GDM1 (cell line): ENCODE measurements at places on chromosomes 2 and 18.

DNA sequence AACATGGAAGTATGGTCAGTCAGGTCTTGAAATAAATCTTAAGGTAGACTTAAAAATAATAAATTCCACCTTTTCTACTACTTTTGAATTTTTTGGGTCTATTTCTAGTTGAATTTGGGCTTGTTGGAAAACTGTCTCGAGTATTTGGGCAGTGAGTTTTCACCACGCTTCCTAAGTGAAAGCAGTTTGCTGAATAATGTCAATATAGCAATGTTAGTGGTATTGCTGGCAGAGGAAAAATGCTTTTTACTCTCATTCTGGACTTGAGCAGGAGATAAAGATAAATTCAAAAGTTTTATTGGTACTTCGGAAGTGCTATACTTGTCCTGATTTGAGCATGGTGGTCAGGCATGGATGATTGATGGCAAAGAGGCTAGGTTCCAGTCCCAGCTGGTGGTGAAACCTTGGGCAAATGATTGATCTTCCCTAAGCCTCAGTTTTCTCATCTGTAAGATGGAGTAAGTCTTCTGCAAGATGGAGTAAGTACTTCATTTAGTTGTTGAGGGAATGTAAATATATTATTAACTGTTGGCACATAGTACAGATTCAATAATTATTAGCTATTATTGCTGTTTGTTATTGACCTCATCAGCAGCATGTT is 503.5 kb upstream of the ZEB2 start:
- DNase-seq = no peak

GRCh38 chr2:7392076-7392787 is 475.0 kb downstream of the RNF144A start:
- DNase-seq = no peak

DNA sequence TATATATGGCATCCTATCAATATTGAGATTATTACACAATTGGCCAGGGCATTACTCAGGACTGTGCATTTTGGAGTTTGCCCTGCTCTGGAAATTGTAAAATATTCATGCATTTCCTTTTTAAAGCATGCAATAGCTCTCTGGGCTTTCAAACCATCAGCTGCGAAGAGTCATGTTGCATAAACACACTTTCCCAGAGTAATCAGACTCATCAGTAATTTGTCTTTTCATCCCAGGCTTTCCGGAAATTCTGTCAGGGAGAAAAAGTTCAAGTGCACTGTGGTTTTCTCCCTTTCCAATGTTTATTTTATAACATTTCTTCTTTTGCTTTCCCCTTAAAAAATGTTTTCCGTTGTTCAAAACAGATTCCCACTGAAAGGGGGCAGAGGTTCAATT is 38.9 kb upstream of the FHL2 start:
- no peak for DNase-seq

DNA sequence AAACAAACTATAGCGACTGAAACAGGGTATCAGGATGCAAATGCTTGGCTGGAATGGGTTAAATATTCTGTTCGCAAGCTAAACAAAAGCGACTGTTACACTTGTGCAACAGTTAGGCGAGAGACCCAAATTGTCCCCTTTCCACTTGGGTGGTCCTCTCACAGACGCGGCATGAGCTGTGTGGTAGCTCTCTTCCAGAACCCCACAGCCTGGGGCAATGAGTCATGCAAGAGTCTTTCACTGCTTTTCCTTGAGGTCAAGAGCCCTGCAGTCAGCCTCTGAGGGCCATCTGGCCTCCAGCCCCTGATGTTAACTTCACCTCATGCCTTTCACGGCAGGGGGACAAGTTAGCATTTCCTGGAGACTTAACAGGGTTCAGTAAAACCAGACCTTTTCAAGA is 25.7 kb downstream of the SULT1C4 start:
- DNase-seq = no peak

DNA sequence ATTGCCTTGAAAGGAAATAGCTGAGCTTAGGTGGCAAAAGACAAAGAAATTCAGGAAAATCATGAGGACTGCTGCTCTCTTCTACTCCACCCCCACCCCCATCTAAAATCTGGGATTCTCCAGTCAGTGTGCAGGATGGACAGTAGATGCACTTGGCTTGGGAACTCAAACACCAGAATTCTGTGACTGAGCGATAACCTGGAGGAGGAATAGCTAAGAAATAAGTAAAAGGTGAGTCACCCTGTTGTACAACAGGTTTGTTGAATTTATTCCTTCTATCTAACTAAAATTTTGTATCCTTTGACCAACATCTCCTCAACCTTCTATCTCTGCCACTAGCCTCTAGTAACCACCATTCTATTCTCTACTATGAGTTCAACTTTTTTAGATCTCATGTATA is 1029.9 kb upstream of the ACVR2A start:
- no peak for DNase-seq

GRCh38 chr2:167640096-167640495 is 607.3 kb downstream of the STK39 start:
- DNase-seq = no peak

- DNase-seq = no peak
Observed at GRCh38 chr2:191740016-191740419, 62.1 kb downstream of the NABP1 start.

GRCh38 chr18:448116-448790 is 52.2 kb downstream of the COLEC12 start:
- DNase-seq = no peak

- DNase-seq = no peak
Observed at GRCh38 chr2:212423089-212423488, 115.5 kb downstream of the ERBB4 start.

- no peak for DNase-seq
Observed at GRCh38 chr2:222307143-222307756, 8.5 kb upstream of the PAX3 start.

DNA sequence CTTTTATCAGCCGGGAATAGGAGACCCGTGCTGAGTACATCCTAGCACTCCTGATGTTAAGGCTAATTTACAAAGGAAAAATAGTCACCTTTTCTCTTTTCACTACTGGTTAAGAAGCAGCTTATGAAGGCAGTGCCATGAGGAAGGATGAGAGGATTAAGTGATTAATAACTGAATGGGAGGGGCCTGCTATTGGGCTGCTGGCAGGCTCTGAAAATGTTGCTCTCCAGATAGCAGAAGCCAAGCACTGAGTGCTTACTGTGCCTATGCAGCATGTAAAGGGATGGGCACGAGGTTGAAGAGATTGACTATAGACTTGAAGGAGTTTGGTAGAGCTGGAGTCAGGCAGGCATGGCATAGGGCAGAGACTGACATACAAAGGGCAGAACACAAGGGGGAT is 282.4 kb upstream of the THSD7B start:
- DNase-seq = no peak

- DNase-seq = no peak
Observed at GRCh38 chr18:35827275-35827902, 145.1 kb upstream of the RMP24 start.

DNA sequence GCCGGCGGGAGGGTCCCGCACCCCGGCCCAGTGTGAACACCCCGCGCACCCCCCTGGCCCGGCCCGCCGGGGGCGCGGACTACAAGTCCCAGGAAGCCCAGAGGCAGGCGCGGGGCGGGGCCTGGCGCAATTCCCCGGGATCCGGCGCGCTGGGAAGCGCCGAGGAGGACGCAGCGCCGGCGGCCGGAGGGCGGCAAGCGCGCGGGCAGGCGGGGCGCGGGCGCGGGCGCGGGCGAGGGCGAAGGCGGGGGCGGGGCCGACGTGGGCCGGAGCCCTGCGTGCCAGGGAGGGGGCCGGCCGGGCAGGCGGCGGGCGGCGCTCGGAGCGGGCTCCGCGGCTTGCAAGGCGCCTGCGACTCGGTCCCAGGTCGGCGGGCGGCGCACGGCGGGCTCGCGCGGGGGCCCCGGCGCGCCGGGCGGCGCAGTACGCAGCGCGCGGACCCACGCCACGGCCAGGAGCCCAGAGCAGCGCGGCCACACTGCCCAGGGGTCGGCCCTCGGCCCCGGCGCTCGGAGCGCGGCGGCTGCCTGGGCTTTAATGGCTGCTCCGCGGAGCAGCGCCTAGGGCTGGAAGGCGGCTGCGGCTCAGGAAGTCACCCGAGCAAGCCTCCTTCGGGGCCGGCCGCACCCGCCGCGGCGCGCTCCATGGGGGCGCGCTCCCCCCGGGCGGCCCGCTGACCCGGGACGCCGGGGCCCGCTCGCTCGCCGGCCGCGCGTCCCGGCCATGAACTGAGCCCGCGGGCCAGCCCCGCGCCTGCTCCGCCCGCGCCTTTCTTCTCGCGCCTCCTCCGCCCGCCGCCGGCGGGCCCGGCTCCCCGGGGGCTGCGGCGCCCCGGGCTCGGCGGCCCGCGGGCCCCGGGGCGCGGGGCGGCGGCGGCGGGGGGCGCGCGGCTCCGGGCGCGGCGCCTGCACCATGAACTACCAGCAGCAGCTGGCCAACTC is at the start of gene AGAP1:
Gene AGAP1, plus strand, starts transcription at position 269 of the 941 bp plus-strand sequence.
- DNase-seq = no peak

DNA sequence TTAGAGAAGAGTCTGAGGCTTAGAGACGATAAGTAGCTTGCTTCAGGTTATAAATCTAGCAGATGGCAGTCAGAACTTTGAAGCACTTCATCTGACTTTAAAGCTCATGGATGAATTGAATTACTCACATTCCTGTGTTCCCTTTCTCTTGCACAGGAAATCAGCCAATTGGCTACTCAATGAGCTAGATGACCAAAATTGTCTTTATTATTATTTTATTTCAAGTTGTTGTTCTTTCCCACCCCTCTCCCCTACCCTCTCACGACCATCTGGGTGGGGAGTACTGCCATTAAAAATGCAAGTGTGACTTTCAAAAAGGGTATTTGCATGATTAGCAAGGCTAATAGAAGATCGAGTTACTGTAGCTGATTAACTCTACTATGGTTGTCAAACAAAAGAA is 491.1 kb downstream of the NR4A2 start:
- no peak for DNase-seq

DNA sequence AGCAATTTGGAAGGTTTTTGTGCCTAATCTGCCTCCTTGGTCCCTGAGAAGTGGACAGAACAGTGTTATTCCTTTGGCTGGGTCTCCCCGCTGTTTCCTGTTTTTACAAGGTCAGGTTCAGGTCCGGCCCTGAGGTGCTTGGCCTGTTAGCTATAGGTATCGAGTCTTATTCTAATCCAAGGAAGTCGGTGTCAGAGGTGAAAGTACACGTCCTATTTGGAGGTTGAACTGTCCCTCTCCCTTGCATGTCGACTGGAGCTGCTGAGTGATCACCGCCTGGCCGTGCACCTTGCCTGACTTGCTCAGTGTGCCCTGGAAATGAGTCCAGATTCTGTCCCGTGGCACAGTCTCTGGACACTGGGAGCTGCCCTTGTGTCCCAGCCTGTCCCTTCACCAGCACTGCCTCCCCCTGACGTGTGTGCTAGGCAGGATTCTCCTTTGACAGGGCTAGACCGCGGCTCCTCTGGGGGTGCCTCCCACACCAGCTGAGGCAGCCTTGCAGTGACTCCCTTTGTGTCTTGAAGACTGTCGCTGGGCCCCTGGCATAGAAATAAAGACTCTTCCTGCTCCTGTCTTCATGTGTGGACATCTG is 65.7 kb upstream of the RBM44 start:
- no peak for DNase-seq

DNA sequence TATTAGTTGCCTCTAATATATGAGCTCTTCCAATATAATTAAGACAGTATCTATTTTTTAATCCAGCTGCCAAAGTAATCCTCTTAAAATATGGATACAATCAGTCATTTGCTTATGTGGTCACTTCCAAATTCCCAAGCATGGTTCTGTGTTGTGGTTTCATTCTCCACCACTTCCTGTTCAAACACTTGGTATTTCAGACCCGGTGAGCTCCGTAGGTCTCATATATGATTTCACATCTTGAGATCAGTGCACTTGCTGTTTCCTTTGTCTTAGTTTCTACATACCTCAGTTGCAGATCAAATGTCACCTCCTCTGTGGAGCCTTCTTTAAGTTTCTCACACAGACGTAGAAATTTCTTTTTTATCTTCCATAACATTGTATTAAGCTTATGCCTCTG is 254.2 kb downstream of the KCNS3 start:
- DNase-seq = no peak

DNA sequence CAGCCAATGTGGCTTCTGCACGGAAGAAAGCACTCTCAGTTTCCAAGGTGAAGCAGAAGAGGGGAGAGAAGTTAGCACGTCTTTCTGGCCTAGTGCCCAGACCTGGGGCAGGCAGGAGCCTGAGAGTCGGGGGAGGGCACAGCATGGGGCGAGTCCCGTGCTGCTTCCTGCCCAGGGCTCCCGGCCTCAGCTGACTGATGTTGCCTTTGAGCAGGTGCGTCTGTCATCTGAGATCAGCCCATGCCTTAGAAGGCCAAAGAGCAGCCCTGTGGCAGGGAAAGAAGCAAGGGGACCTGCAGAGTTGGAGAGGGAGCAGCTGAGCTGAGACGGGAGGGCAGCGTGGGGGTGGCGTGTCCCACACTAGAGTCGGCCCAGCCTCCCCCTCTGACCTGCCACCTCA is 3.3 kb downstream of the KCNIP3 start:
- no peak for DNase-seq

- peak; percentile 4 for DNase-seq
Observed at GRCh38 chr2:64036034-64036705, 16.9 kb upstream of the VPS54 start.

GRCh38 chr18:50009773-50010335 is 185.1 kb downstream of the MYO5B start:
- peak; percentile 35 for DNase-seq

- DNase-seq = no peak
Observed at GRCh38 chr2:40654346-40654745, 202.5 kb upstream of the SLC8A1 start.

DNA sequence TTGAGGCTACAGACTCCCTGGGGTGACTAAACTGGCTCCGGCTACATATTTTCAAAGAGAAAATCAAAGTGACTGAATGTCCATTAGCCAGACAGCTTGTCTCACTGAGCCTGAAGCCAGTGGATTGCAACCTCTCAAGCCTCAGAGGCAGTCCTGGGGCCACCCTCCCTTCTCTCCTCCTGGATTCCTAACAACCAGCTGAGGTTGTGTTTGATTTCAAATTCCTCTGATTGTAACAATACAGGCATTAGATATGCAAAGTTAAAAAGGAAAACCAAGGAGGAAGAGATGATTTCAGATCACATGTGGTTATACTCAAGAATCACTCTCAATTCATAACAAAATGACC is 101.0 kb upstream of the LMAN1 start:
- DNase-seq = no peak

DNA sequence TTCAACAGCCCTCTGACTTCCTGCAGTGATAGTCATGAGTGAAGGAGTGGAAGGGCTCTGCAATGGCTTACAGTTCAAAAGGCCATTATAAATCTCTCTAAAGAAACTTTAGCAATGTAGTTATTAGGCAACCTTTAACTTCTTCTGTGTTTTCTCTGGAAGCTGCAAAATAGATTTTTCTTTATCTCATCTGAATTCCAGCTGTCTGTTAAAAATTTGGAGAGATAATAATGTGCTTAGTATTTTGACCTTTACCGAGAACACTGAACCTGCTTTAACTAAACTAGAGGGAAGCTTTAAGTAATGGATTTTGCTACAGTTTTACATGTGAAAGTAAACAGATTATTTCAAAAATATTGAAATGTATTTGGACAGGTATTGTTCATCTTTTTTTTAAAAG is 847.9 kb downstream of the ERBB4 start:
- DNase-seq = no peak

DNA sequence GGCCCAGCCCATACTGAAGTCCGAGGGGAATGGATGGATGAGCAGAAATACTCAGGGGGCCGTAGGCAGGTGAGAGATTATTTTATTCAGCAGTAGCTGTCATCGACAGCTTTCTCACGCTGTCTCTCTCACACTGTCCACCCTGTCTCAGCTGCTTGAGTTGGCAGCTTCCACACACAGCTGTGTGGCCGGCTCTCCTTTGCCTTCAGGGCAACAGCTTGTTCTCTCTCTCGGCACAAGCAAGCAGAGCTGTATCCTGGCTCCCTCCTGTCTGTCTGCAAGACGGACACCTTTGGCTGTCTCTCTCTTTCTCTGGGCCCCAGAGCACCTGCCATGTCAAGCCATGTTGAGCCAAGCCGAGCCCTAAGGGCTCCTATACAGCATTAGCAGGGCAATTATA is 9.8 kb upstream of the PAPOLG start:
- DNase-seq = no peak
